ENCODE measurements at places on chromosomes 1 and 21.

DNA sequence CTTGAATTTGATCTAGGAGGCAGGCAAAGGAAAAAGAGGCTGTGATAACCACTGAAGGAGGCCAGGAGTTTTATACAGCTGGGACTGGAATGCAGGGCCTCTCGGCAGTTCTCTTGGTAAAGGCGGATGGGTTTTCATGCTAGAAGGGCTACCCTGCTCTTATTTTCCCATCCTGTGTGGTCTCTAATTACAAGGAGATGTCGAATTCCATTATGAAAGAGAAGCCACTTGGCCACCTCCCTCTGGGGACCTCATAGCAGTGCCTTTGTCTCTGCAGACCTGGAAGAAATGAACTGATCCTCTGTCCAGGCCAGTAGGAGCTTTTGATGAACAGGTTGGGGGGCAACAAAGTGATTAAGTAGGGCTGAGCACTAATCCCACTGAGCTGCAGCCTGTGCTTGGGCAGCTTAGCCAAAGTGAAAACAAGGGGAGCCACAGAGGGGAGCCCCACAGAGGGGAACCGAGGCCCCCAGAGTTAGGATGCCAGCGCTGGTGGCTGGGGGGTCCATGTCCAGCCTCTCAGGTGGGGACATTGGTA lies 42.2 kb upstream of the BCAR3 start:
- no peak for DNase-seq

GRCh38 chr1:54481201-54481884 lies 66.7 kb upstream of the ACOT11 start:
- no peak for DNase-seq

DNA sequence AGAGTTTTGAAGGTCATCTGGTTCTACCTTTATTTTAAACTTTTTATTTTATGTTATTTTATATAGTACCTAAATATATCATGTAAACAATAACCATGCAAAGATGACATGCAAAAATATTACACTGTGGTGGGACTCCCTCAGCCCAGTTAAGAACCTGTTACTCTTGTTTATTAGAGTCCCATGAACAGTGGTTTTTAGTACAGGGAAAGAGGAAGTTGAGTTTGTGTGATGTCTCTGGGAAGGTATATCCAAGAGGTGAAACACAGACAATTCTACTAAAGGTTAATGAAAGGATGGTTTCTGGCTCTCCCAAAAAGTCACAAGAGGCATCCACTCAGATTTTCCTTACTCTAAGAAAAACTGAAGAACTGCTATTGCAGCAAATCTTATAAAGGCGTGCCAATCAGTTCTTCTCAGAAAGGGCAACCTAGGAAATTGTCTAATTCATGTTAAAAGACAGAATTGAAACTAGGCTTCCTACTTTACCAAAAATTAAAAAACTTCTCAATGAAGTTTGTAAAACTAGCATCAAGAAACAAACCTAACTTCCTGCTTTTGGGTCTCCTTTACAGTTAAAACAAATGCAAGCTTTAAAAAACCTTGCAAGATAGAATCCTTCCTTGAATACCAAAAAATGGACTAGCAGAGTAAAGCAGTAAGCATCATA lies 19.9 kb downstream of the GFI1 start:
- no peak for DNase-seq

GRCh38 chr21:33302796-33303195 lies 22.0 kb upstream of the IFNAR1 start:
- DNase-seq = no peak

GRCh38 chr1:193210996-193211395 lies 24.6 kb upstream of the B3GALT2 start:
- no peak for DNase-seq

GRCh38 chr1:210743038-210743437 lies 390.9 kb downstream of the KCNH1 start:
- no peak for DNase-seq

GRCh38 chr1:89611721-89612120 lies 21.2 kb upstream of the LRRC8C start:
- DNase-seq = no peak

DNA sequence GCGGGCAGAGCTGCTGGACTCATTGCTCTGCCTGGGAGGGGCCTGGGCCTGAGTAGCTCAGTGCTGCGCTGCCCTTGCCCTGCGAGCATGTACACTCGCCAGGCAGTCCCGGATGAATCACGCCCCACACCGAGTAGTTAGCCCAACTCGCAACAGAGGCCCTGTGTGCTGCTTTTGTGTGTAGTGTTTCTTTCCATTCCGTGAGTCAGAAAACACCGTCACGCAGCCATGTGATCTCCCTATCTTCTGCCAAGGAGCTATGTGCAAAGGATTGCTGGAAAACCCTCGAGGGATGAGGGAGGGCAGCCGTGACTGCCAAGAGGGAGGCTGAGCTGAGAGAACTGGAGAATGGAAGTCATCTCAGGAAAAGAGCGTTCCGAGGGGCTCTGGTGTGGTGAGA lies 37.3 kb downstream of the NENF start:
- DNase-seq = no peak

DNA sequence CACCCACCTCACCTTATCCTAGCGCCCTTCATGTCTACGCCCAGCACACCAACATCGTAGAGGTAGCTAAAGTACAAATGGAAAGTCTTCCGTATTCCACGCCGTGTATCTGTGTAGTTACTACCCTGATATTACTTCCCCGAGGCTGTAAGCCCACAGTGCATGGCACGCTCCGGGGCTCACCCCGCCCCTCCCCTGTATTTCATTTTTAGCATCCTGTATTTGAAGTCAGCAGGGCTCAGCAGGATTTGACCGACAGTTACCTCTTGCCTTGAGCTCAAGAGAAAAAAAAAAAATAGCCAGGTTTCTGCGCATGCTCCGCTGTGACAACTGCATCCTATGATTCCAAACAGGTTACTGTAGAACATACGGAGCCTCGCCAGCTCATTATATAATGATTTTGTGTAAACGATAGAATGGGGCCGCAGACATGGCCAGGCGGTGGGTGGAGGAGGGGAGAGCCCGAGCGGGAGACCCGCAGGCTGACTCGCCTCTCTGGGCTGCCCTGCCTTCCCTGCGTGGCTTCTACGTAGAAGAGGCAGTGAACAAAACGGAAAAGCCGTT lies 1.3 kb downstream of the ABCG1 start:
- DNase-seq = peak; percentile 38

DNA sequence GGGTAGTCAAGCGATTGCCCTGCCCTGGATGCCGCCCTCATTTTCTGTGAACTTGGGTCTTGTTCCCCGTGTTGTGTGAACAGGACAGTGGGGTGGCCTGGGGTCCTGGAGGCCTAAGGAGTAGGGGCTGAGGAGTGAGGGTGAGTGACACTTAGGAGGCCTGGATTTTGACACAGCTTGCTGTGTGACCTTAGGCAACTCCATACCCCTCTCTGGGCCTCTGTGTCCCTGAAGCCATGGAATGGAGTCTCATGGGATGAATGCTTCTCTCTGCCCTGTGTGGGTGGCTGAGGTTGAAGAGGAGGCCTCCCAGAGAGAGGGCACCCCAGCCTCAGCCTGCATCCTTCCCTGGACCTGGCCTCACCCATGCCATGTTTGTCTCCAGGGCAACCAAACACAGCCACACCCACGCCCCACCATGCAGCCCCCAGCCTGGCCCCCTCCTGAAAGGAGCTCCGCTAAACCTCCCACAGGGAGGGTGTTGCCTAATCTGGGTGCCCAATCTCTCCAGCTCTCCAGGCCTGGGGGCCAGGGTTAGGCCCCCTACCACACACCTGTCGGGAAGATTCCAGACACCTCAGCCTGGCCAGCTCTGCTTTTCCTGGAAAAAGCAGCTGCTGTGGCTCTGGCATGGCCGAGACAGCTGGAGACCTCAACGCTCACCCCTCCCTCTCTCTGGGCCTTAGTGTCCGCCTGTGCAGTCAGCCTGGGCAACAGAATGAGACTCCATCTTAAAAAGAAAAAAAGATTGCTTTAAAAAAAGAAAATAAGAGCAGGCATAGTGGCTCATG lies 9.9 kb downstream of the MYOM3 start:
- no peak for DNase-seq

GRCh38 chr1:68078647-68079046 lies 28.2 kb upstream of the DIRAS3 start:
- no peak for DNase-seq

DNA sequence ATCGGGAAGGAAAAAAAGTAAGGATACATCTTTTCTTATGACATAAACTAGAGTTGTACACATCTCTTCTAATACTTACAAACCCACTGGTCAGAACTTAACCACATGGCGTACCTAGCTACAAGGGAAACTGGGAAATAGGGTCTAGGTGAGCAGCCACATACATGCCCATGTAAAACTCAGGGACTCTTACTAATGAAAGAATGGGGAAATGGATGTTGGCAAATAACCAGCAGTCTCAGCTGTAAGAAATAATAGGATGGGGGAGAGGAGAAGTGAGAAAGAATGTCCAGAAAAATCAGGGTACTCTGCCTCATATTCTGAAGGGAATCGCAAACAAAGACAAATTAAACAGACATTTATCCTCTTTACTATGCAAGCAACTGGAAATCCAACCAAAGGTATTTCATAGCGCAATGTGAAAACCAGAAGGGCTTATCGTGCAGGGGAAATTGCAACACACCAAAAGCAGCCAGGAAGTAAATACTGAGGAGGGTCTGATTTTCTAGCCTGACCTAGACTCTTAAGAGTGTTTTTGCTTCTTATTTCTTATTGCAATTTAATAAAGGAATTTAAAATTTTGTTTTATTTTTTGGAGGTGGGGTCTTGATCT lies 17.5 kb downstream of the GTF2B start:
- no peak for DNase-seq

DNA sequence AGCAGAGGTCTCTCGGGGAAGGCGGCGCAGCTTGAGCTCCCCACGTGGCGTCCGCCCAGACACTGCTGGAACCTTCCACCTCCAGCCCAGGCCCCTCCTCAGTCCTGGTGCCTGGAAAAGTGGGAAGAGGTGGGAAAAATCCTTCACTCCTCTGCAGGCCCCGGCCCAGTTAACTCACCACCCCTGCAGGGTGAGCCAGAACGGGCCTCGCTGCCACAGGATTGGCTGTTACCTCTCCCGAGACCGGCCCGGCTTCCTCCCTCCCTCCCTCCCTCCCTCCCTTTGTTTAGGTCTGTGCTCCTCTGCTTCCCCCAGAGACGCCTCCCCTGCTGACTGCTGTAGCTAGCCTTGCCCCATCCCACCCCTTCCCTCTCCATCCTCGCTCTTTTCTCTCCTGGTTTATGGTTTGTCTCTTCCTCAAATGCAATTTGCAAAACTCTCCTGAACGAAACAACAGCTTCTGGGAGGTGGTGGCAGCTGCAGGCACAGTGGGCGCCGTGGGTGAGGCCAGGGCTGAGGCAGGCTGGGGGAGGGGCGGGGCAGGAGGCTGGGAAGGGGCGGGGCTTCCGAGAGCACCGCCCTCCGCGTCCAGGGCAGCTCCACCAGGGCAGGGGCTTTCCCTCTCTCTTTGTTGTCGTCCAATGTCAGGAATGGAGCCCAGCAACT lies 6.5 kb downstream of the CAPN9 start:
- DNase-seq = peak; percentile 5

- no peak for DNase-seq
Measured at GRCh38 chr1:59135761-59136255, 161.1 kb upstream of the FGGY start.

- no peak for DNase-seq
Measured at GRCh38 chr1:164804366-164804765, 245.4 kb downstream of the PBX1 start.

DNA sequence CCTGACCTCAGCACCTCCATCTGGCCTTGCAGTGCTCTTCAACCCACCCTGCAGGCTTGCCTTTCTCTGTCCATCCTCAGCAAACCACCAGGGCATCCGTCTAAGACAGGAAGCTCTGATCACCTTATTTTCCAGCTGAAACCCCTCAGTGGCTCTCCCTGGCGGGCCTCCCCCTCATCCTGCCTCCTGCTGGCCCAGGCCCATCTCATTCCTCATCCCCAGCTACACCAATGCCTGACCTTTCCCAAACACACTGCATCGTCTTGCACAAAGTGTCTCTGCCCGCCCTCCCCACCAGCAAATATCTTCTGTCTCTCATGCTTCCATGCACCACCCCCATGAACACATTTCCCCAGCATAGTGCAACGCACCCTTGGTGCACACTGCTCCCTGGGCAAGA lies 205.0 kb downstream of the TOMM20 start:
- no peak for DNase-seq

- no peak for DNase-seq
Measured at GRCh38 chr1:206419250-206419649, 51.0 kb upstream of the IKBKE start.

DNA sequence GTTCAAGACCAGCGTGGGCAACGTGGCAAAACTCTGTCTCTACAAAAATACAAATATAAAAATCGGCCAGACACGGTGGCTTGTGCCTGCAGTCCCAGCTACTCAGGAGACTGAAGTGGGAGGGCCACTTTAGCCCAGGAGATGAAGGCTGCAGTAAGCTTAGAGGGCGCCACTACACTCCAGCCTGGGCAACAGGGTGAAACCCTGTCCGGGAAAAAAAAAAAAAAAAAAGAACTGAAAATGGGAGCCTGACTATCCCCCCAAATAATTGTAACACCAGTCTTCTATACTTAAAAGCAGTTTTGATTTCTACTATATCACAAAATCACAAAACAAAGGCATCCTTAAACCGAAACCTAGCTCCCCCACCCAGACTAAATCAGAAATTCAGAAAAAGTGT lies 60.3 kb downstream of the CDC42BPA start:
- no peak for DNase-seq

DNA sequence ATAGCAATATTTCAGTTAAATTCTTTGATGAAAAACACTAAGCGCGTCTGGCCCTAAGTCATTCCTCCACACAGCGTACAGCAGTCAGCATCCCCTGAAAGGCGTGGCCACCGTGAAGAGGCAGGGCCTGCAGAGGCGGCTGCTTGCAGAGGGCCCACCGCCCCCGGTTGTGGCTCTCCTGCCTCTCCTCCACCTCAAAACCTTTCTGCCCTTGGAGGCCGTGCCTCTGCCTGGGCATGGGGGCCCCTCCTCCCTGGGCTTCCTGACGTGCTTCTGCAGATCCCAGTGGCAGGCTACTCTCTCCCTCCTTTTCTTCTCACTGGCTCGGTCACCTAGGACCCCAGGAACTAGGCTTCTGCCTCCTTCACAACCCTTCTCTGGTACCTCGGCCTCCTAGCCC lies 16.2 kb downstream of the CLSTN1 start:
- no peak for DNase-seq

DNA sequence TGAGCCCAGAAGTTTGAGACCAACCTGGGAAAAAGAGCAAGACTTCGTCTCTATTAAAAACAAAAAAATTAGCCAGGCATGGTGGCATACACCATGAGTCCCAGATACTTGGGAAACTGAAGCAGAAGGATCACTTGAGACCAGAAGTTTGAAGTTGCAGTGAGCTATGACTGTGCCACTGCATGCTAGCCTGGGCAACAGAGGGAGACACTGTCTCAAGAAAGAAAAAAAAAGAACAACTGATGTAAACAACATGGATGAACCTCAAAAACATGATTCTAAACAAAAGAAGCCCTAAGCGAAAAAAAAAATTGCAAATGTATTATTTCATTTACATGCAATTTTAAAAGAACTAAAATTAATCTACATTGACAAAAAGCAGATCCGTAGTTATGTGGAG lies 9.0 kb downstream of the LRRC40 start:
- no peak for DNase-seq

DNA sequence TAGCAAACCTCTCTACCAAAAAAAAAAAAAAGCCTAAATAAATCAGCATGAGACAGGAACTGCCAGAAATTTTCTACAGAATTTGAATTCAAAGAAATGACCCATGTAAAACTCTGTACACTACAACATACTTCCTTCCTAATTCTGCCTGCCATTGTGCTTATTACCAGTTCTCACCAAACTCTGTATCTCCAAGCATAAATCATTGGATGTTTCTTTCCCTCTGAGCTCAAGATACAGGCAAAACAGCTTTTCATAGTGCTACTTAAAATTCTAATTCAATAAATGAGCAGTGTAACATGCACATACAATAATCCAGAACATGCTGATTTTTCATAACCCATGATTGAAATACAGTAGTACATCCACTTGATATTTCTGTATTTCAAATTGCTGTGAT lies 87.0 kb downstream of the EIF4G3 start:
- DNase-seq = no peak
